ENCODE measurements at places on chromosomes 16 and 17.
A peak's percentile ranks its signal among the peaks of the same experiment; 100 is the strongest.

- no peak for DNase-seq
Observed at GRCh38 chr16:64830653-64831052, 291.2 kb downstream of the CDH11 start.

GRCh38 chr17:73921306-73921705 lies 277.1 kb upstream of the SDK2 start:
- no peak for DNase-seq

DNA sequence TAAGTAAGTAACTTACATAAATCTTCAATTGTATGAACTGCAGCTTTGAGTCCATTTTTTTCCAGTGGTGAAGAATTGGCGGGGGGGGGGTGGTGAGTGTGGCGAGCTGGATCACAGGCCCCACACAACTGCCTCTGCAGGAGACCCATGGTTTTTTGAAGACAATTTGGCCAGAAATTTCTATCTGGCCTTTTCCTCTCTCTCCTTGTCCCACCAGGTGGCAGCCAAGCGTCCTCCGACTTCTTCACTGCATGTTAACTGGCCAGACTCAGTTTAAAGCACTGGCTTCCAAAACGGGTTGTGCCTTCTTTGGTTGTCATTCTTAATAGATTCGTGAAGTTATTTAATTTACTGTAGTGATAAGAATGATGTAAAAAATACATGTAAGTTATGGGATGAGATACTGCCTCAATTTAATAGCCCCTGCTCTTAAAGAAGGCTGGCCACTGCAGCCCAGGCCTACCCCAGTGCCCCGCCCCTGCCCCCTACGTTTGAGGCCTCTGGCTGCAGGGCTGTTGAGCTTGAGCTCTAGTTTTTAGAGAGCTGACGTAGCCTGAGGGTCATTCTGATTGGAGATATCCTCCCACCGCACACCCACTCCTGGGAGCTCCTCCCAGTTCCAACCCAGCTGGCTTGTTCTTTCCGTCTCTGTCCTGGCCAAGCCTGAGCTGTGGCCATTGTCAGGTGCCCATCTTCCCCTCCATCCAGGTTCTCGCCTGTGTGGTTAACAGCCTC lies 36.4 kb downstream of the AKAP1 start:
- DNase-seq: peak; percentile 77

DNA sequence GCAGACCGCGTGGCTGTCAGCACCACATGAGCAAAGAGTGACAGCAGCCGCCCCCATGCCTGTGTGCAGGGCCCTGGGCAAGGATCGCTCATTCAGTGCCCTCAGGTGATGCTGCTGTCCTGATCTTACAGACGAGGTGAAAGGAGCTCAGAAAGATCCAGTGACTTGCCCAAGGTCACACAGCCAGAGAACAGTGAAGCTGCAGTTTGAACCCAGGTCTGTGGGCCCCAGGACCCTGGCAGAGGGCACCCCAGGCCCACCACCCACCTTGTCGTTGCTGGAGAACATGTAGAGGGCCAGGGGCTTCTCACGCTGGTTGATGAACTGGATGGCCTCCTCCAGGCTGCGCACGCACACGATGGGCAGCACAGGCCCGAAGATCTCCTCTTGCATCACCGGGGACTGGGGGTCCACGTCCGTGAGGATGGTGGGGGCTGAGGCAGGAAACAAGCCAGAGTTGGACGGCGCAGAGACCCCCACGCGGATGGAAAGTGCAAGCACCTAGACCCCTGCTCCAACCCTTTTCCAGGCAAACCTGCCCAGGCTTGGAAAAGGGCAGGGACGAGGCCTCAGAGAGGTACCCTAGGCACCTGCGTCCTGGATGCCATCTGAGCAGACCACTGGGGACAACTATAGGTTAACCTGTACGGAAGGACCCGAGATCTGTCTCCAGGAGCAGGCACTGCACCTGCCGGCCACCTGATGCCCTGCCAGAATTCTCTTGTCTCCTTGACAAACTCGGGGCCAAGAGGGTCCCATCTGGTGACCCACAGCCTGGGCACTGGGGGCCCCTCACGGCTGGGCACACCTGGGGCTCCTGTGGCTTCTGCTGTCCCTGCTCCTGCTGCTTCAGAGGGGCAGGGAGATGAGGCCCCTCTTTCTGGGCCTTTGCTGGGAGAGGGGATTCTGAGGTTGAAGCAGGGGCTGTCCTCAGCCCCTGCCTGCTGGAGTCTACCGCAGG lies 8.6 kb downstream of the ALDH3A1 start:
- DNase-seq: no peak

DNA sequence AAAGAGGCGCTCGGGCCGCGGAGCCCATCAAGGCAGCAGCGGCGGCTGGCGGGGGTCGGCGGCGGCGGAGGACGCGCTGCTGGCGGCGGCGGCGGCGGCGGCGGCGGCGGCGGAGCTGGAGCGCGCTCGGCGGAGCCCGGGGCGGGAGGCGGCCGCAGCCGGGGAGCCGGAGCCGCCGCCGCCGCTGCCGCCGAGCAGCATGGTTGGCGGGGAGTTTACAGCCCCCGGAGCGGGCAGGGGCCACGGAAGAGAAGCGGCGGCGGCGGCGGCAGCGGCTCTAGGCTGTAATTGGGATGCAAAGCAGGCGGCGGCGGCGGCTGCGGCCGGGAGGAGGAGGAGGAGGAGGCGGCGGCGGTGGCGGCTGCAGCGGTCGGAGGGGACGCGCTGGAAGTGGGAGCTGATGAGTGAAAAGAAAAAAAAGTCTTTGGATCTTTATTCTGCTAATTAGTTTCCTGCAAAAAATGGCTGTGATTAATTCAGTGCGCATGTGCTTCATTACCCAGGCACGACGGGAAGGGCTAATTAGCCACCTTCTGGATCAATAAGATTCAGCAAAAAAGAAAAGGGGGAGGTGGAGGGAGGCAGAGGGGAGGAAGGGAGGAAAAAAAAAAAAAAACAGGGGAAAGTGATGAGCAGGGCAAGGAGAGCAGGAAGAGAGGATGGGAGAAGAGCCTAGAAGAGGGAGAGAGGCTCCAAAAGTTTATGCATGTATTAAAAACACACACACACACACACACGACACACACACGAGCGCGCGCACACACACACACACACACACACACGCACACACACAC lies 10.9 kb upstream of the ZFHX3 start:
- no peak for DNase-seq

DNA sequence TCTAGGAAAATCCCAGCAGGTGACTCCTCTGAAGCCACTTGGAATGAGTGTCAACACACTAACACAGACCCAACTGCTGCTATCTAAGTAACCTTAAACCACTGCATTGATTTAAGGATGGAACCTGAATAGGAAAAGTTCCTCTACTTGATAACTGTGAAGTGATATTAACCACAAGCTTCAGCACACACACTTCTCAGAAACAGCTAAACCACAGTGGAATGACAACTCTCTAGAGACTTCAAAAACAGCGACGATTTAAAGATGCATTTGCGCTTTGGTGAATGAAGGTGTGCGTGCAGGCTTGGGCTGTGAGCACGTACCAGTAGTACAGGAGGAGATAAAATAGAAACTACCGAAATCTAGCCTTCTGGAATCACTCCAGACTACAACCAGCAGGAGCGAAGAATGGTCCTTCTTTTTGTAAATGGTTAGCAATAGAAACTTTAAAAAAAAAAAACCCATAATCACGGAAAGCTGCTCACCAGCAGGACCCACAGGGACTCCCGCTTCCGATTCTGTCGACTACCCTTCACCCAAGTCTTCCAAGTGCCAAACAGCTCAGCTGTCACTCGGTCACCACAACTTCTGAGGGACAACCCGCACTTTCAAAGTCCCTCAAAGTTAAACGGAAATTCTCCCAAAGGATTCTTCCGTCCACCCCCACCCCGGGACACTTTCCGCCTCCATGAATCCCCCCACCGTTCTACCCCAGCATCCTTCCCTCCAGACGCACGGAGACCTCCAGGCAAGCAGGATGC lies 137.7 kb upstream of the CORO6 start:
- no peak for DNase-seq

DNA sequence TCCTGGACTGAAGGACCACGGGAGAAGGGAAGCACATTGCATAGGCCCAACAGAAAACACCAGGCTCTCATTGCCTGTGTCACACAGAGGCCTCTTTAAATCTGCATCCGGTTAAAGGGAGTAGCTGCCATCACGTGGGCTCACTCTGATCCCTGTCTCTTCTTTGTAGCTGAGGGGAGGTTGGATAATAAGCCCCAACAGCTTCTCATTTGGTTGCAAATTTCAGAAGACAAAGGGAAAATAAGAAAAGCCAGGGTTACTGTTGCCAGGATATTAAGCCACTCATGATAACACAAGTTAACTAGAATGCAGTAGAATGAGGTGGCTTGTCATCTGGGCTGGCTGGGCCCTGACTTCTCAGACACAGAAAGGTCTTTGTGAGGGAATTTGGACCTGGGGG lies 325.1 kb upstream of the ERCC4 start:
- DNase-seq: peak; percentile 74

GRCh38 chr17:9446528-9446927 lies 129.1 kb downstream of the STX8 start:
- no peak for DNase-seq

DNA sequence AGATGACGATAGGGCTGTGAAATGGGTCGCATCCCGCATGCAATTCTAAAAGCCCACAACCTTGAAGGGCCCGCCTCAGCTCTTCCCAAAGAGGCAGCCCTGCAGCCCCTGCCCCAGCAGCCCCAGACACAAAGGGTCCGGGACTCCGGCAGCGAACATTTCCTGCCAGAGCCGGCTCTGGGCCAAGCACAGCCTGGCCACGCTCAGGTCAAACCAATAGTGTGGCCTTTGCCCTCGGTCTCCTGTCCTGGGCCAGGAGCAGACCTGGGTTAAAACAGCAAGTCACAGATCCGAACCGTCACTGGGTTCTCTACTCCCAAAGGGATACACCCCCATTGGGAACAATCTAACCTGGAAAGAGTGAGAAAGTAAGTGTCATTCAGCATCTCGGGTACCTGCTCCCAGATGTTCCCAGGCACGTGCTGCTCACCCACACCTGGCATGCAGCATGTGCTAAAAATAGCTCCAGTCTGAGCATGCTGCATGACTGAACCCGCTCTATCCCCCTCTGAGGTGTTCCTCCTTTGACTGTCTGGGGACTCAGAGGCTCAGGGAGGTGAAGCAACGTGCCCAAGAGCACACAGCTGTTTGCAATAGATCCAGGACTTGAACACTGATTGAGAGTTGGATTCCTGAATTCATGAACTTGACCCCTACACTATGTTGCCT lies 22.2 kb upstream of the ATP2A3 start:
- DNase-seq: no peak
